ENCODE measurements at places on chromosomes 12 and 14. TPM values are rescaled to one million over a fixed set of nuclear protein-coding genes. Genes with fewer than 3 reads are reported as not detected.

The PYGL gene
- 15.4 TPM for total RNA-seq

The MAP1LC3B2 gene
- total RNA-seq, result 3.6 TPM

The INSM2 gene
- total RNA-seq, result not detected

The GDF3 gene
- not detected for total RNA-seq

The WNT1 gene
- total RNA-seq, result not detected

The EML5 gene
- 3.4 TPM for total RNA-seq

The SERPINA10 gene
- total RNA-seq, result not detected

The NKX2-1 gene
- not detected for total RNA-seq

The USP15 gene
- total RNA-seq, result 85.6 TPM

The TEAD4 gene
- 3.2 TPM for total RNA-seq

The PTPRO gene
- 6.7 TPM for total RNA-seq

The GSG1 gene
- not detected for total RNA-seq

The IQSEC3 gene
- 2.9 TPM for total RNA-seq
